ENCODE measurements at places on chromosomes 7 and 10. TPM values are rescaled to one million over a fixed set of nuclear protein-coding genes. Genes with fewer than 3 reads are reported as not detected.

BHLHA15 gene
- total RNA-seq, result not detected

PRSS37 gene
- total RNA-seq, result not detected

ASIC3 gene
- 3.7 TPM for total RNA-seq

SLC25A40 gene
- total RNA-seq, result 47.4 TPM

NOD1 gene
- 12.5 TPM for total RNA-seq

PILRA gene
- 6.6 TPM for total RNA-seq

CLEC5A gene
- total RNA-seq, result not detected

AMZ1 gene
- 0.14 TPM for total RNA-seq

WIPF3 gene
- not detected for total RNA-seq

OR2A12 gene
- not detected for total RNA-seq

OR2A7 gene
- 2.0 TPM for total RNA-seq

ANKRD7 gene
- total RNA-seq, result 1.2 TPM

GAD2 gene
- total RNA-seq, result not detected

CTAGE6 gene
- 1.7 TPM for total RNA-seq

DGKI gene
- 0.38 TPM for total RNA-seq

CAV1 gene
- total RNA-seq, result 0.18 TPM

CADPS2 gene
- total RNA-seq, result not detected

MMRN2 gene
- total RNA-seq, result not detected

CPED1 gene
- not detected for total RNA-seq

ESYT2 gene
- 56.6 TPM for total RNA-seq

CPEB3 gene
- 1.8 TPM for total RNA-seq

TCERG1L gene
- not detected for total RNA-seq

PCGF6 gene
- total RNA-seq, result 13.3 TPM

TBX20 gene
- not detected for total RNA-seq

KIAA1549 gene
- 1.3 TPM for total RNA-seq

TMEM26 gene
- not detected for total RNA-seq

HELLS gene
- 146 TPM for total RNA-seq
